Myocyte (in vitro differentiated cells): ENCODE measurements at places on chromosomes 12 and 14.

DNA sequence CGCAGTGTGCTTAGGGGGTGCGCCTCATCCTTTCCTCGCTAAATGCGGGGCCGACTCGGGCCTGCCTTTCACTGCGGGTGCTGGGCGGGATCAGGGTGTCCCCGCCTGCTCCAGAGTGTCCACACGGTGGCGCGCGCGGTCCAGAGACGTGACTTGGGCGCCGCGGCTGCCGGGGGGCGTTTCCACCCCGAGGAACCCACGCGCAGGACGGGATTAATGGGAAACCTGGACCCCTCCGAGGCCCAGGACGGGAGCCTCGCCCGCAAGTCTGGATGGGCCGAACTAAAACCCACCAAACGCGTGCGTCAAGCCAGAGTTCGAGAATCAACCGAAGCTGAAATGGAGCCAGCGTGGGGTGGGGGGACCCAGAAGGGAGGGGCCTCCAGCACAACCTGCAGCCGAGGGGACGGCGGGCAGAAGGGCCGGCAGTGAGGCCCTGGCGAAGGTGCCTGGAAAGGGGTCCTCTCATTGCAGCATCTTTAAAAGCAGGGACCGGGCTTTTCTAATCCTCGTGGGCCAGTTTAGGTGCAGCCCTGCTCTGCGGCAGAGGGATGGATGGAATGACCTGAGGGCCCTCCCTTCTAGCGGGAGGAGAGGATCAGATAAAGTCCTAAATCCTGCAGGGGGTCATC lies 93.3 kb downstream of the NINJ2 start:
- DNase-seq, result peak; percentile 89

DNA sequence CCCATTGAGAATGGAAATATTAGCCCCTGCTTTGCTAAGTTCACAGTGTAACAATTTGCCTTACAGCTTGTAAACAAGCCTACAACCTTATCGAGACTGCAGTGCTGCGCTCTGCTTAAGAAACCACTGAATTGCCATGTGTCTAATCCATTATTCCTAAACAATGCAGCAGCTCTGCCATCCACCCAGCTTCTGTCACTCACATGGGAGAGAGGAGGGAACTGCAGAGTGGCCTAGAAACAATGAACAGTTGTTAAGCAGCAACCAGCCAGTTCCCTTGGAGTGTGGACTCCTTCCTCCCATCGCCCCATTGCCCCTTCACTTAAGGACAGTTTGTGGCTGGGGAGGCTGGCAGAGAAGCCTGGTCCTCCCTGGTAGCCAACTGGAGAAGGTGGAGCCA lies 42.9 kb downstream of the TESPA1 start:
- peak; percentile 12 for DNase-seq

DNA sequence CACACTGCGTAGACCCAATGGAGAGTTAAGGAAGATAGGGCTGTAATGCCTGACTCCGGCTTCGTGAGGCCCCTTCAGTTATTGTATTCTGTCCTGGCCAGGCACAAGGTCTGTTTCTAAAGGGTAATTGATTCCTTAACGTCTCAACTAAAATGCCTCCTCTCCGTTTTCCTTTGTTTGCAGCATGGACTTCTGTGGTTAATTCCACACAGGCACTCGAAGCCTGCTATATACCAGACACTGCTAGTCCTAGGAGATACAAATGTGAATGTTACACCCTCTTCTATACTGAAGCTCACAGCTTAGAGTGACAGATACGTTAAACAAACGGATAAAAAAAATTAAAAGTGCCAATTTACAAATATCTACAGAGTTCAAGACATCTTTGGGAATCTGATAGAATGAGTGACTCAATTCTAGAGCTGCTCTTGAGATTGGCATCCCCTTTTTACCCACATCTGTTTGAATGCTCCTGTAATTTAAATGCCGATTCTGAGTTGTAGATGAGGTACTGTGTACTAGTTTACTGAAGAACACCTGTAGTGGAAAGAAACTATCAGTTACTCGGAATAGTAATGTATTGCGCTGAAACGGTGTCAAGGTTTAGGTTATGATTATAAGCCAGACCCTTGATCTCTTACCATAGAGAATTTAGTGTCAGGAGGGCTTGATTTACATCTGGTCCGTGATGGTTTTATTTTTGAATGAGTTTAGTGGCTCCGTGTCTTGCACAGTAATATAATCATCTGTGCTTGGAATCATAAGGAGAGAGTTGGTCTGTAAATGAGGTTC lies 784 bp downstream of the PSMA6 start:
- DNase-seq, result no peak

GRCh38 chr14:73227812-73228781 lies 9.2 kb upstream of the PAPLN start:
- DNase-seq, result peak; percentile 70

GRCh38 chr14:71702786-71703185 lies 229.4 kb upstream of the RGS6 start:
- DNase-seq, result no peak

DNA sequence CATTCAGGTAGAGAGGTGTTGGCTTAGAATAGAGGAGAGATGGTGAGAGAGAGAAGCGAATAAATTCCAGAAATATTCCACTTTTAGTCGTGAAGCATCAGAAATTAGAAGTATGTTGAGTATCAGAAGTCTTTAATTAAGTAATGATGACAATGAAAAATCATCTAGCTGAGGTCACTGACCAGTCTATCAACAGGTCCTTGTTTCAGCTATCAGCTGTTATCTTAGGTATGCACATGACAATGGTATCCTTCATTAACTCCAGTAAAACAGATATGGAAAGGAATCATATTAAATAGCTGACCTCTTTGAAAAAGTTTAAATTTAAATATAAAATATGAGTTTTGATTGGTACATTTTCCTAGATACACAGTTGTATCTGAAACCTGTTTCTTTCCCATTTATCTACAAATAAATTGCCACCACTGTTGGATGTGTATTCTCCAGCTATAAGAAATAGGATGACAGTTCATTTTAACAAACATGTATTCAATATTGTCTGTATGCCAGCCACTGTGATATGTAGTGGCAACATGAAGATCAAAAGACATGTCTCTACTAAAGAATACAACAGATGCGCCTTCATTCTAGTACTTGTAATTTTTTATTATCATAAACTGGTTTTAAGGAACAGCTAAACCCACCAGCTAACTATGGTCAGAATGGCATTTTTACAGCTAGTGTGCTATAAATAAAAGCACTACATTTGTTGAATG lies 424.2 kb upstream of the DCN start:
- DNase-seq, result peak; percentile 32

GRCh38 chr12:68559246-68559645 lies 51.5 kb upstream of the RAP1B start:
- DNase-seq, result no peak

DNA sequence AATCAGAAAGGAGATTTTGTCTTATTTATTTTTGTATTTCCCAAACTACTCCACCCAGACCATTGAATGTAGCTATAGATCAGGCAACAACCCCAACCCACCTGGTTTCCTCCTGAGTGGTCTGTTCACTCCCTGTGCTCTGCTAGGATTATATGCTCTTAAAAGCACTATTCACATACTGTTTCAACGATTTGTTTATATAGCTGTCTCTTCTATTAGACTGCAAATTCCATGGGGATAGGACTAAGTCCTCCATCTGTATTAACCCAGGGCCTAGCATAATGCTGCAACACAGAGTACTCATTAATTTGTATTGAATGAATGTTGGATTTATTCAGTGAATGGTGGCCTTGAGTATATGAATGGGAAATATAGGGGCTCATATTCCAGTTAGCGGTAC lies 307.6 kb downstream of the RAD51B start:
- no peak for DNase-seq

DNA sequence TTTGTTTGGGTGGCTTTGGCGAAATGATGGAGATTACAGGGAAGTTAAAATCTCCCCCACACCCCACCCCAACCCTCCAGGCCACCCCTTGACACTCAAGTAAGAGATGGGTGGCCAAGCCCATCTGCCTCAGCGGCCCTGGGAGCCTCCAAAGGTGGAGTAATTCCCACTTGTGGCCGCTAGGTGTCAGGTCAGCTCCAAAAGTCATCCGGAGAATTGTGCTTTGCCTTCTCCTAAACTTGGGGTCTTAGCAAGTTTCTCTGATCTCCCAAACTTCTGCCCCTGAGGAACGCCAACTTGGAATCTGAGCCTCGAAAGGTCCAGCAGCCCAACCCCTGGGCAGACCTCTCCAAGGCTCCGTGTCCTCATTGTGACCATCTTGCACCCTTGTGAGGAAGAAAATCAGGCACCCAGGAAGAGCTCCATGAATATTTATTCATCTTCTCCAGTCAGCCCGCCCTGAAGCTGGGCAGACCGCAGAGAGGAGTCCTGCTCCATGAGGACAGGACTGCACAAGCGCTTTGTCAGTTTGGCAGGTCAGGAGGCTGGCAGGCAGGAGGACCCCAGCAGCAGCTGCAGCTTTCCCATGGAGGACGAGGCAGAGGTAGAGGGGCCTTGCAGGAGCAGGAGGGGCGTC lies 46.7 kb downstream of the LRRC74A start:
- peak; percentile 67 for DNase-seq

GRCh38 chr14:99075771-99076375 lies 196.1 kb downstream of the BCL11B start:
- DNase-seq, result no peak

DNA sequence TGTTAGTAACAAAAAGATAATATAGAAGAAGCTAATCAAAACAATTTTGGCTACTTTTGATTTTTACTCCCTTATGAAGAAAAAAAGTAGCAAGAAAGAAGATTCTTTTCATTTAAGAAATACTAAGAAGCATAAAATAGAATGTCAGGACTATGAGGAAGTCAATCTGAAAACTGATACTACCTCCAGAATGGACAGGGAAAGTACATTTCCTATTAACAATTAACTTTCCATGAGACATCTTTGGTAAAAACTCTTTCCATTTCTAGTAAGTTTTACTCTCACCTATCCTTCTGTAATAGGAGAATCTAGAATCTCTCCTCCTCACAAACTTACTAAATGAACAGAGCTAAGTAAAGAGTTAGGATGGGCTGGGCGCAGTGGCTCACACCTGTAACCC lies 51.3 kb upstream of the NPFF start:
- no peak for DNase-seq

DNA sequence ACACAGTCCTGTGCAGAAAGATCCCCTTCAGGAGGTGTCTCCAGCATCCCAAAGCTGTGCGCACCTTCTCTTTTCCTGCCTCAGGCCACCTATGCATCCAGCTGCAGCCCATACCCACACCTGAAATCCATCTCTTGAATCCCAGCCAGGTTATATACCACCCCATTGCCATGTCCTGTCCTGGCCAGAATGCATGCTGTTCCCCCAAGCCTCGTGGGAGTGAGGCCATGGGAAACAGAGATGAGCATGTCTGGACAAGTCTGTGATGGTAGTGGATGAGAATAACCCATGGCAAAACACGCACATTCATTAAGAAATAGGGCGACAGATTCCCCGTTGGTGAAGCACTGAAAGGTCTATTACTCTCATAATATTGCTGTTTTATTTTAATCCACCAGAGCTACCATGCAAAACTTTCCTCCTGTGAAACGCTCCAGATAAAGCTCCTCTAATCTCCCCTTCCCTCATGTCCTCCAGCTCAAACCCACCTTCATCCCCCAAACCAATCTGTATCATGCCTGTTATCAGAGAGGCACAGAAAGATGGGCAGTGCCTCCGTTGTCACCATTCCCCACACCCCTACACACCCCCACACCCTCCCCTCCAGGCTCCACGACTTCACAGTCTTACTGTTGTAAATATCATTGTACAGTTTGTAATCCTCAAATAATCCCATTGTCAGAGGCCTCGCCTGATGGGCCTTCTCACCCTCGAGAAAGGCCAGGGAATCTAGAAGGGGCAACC lies 97.5 kb upstream of the FKBP4 start:
- no peak for DNase-seq

DNA sequence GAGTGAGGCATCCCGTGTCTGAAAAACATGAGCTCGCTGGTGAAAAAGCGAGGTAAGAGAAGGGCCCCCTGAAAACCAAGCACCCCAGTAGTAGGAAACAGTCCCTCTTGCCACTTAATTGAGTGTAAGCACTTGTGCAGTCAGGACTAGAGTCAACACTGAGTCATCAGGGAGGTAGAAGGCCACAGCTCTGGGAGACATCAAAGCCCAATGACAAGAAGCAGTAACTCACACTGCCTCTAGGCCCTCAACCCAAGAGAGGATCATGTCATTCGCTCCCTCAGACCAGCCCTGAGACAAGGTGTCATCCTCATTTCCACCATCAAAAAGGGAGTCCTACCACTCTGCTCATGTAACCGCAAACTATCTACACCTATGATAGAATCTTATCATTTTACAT lies 17.8 kb downstream of the POMT2 start:
- DNase-seq, result peak; percentile 58

- no peak for DNase-seq
Observed at GRCh38 chr12:24746006-24746671, 202.8 kb downstream of the BCAT1 start.

DNA sequence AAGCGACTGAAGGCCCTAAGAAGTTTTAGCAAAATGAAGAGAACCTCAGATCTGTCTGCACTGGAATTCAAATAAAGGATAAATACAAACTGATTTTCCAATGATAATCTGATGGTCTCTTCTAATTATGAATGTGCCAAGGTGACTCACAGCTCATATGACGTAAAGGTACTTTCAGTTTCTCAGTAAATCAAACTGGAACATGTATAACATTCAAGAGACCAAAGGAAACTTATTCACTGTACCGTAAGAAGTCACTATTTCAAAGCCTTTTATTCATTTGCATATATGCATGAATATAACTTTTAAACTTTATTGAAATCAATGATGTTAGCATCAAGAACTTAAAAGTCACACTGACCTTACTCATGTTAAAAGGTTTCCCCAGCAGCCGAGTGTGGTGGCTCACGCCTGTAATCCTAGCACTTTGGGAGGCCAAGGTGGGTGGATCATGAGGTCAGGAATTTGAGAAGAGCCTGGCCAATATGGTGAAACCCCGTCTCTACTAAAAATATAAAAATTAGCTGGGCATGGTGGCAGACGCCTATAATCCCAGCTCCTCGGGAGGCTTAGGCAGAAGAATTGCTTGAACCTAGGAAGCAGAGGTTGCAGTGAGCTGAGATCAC lies 52.2 kb downstream of the ATXN2 start:
- no peak for DNase-seq

DNA sequence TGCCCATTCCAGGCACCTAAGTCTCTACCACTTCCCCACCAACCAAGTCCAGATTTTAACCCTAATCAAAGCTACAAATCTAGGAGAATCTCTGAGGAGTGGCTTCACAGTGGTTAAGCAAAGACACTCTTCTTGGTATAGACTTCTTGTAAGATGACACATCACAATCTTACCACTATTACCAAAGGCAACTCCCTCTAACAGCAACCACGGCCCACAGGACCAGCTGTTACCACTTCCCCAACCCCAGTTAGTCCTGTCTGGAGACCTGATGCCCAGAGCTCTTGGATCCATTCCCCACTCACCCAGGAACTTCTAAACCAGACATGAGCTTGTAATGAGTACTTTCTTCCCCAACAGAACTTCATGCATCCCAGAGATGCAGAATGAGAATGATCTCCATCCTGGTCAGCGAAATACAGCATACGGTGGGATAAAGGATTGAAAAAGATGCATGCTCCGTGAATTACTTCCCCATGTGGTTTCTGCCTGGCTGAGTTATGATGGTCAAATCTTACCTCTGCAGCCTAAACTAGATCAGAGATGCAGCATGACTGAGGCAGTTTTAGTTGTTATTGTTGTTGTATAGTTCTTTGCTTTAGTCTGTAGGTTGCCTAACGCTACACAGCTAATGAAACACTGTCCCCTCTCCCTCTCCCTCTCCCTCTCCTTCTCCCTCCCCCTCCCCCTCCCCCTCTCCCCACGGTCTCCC lies 87.7 kb upstream of the FOXN3 start:
- peak; percentile 93 for DNase-seq
